Activated T-cell treated with anti-CD3 and anti-CD28 coated beads for 48 hours (primary cell): ENCODE measurements at places on chromosomes 1 and 21.

- DNase-seq, result no peak
Observed at GRCh38 chr1:5554784-5555183, 437.4 kb downstream of the NPHP4 start.

DNA sequence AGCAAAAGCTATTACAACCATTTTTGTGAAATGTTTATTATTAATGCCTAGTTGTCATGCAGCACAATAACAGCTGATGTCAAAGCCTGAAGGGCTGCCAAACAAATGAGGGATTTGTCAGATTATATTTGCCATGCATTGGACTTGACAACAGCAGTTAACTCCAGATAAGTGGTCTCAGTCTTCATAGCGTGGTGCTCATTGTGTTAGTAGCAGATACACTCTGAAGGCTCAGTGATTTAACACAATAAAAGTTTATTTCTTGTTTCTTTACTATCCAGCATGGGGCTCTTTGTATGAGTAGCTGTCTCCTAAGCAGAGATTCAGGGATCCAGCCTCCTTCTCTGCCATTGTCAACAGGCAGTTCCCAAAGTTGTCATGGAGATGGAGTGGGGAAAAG, 76.0 kb upstream of the PTGFRN start:
- DNase-seq, result no peak

- DNase-seq, result no peak
Observed at GRCh38 chr1:7249516-7249915, 464.3 kb downstream of the CAMTA1 start.

- DNase-seq, result no peak
Observed at GRCh38 chr1:245154429-245155271, at the start of gene KIF26B. Gene KIF26B, plus strand, starts transcription at chr1:245154985. Its CDS starts 440 bp downstream, at chr1:245155425.

GRCh38 chr1:81377406-81377805, 423.3 kb upstream of the ADGRL2 start:
- no peak for DNase-seq

DNA sequence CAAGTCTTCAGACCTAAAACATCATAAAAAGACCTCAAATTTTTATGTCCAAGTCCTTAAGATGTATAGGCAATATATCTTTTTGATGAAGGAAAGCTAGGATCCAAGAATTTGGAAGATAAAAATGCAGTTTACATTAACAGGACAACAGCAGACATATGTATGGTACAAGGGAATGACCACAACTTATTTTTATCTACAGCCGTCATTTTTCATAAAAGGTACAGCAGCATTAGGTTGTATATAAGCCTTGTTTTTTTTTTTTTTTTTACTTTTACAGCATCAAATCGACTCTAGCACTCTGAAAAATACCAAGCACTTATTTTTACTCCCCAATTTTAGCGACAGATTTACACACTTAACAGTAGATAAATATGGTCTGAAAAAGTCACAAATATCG, 1.3 kb downstream of the SRSF10 start:
- no peak for DNase-seq

GRCh38 chr1:56442290-56442877, 137.0 kb downstream of the PLPP3 start:
- no peak for DNase-seq

- DNase-seq, result no peak
Observed at GRCh38 chr1:59748123-59748522, 66.6 kb upstream of the HOOK1 start.

- no peak for DNase-seq
Observed at GRCh38 chr1:62299426-62300200, 19.6 kb downstream of the KANK4 start.

DNA sequence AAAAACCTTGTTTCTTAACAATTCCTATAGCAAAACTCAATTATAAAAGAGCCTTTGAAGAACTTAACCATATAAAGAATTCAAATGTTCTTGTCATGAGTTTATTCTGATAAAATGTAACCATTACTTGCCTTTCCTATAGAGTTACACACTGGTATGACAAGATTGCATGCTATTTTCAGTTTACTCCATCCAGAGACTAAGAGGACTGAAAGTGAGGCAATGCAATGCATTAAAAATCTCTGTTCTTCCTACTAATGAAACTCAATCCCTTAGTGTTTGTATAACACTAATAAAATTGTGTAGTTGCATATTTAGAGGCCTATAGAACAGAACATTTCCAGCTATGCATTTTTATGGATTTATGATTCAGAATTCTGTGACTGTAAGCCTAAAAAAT, 88.1 kb downstream of the COP1 start:
- DNase-seq, result no peak

DNA sequence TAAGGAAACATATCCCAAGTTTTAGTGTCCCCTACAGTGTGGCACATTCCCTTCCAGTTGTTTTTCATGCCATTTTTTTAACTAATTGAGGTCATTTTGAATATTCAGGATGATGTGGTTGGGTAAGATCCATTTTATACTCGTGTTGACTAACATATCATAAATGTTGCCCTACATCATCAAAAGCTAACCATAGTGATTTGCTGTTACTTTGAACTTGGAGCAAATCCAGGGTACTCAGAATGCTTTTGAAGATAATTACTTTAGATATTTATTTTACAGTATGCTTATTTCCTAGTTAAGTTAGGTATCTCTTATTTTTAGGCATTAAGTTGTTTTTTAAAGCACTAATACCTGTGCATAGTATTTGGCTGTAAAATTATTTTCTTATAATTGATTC, 57.8 kb downstream of the DYRK1A start:
- DNase-seq, result no peak

GRCh38 chr1:40047276-40047675, 6.7 kb downstream of the CAP1 start:
- no peak for DNase-seq

GRCh38 chr1:38025664-38026063, 13.1 kb downstream of the UTP11 start:
- DNase-seq, result no peak

- DNase-seq, result no peak
Observed at GRCh38 chr1:152970495-152970894, at the start of gene SPRR4. Gene SPRR4, plus strand, starts transcription at chr1:152970648. Its CDS starts 1,243 bp downstream, at chr1:152971891.

DNA sequence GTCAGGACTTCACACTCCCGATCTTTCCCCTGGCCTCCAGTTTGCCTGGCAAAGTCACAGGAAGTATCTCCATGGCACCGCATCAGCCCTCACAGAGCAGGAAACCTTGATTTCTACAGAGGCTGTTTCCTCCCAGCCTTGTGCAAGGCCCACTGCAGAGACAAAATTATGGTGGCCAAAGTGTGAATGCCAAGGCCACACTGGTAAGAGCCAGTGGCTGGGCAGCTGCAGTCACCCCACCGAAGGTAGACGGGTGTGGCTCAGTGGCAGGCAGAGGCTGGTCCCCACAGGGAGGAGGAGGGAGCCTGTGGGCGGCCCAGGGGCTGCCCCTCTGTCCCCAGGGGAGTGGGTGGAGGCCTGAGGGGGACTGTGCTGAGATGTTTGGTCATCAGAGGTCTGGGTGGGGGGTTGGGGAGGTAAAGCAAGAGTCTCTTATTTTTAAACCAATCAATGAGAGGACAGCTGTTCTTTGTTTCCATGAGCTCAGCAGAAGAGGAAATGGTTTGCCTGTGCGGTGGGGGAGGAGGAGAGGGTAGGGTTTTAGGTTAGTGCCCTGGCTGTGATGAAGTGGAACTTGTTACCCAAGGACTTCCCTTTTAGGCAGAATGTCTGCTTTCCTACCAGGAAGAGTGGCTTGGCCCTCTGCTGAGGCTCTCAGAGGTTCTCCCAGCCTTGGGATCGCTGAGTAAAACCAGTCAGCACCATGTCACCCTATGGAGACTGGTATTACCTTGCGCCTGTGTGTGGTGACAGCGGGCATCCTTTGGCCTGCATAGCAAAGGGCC, 18.0 kb upstream of the BTG2 start:
- peak; percentile 54 for DNase-seq

- no peak for DNase-seq
Observed at GRCh38 chr1:228287541-228288425, 79.9 kb downstream of the OBSCN start.

GRCh38 chr1:208643005-208643597, 398.9 kb upstream of the PLXNA2 start:
- DNase-seq, result no peak

- DNase-seq, result no peak
Observed at GRCh38 chr1:161921990-161922389, 101.7 kb downstream of the OLFML2B start.

GRCh38 chr1:227388214-227389168, 70.2 kb upstream of the CDC42BPA start:
- DNase-seq, result no peak

DNA sequence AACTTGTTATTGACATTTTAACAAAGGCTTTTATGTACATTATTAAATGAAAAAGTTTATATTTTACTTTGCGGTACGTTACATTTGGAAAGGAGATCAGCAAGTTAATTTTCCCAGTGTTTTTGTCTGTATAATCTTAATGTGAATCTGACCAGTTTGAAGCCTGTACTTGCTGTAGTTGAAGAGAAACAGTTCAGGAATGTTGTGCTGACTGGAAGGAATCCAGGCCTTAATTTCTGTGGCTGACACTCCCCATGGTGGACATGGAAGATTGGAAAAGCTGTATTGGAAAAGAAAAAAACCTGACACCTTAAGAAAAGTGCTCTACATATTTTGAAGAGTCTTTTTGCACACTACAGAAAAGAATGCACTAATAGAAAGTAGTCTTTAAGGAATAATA, 15.5 kb downstream of the LEPR start:
- DNase-seq, result no peak

- DNase-seq, result no peak
Observed at GRCh38 chr1:180163041-180163440, 8.4 kb downstream of the QSOX1 start.

GRCh38 chr1:241990040-241990439, 8.9 kb downstream of the MAP1LC3C start:
- no peak for DNase-seq

DNA sequence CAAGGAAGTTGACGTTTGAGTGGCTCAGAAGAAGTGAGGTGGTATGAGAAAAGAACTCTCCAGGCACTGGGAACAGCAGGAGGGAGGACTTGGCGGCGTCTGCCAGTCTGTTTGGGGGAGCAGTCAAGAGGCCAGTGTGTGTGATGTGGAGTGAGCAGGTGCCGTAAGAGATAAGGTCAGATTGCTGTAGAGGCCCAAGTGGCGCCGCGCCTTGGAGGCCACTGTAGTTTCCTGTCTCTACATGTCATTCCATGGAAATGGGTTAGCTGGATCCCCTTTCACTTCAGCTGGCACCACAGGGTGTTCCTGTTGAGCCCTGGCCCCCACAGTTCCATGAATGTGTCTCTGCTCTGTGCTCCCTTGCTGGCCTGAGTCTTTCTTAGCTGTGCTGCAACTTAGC, 35.5 kb upstream of the PTPRF start:
- no peak for DNase-seq

DNA sequence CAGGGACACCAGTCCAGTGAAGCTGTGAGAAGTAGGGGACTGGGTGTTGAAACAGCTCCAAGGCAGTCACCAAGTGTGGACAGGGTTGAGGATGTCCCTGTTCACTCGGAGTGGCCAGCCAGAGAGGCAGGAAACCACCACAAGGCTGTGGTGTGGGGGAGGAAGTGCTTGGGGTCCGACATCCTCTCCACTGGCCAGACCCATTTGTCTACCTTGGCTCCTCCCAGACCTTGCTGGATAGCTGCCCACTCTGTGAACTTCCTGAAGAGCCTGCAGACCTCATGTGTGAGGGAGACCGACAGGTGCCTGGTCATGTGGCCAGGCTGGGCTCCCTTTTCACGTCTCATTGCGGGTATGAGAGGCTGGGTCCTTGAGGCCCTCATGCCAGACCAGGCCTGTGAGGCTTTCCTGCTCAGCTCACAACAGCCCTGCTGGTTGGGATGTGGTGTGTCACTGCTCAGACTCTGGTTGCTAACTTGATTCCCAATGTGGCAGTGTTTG, 21.8 kb downstream of the CYP4B1 start:
- DNase-seq, result no peak

- DNase-seq, result no peak
Observed at GRCh38 chr1:162360237-162360873, 16.3 kb downstream of the SPATA46 start.

- DNase-seq, result peak; percentile 39
Observed at GRCh38 chr21:36310016-36310415, 10.0 kb upstream of the MORC3 start.

- DNase-seq, result no peak
Observed at GRCh38 chr1:200337831-200338230, 72.0 kb downstream of the ZNF281 start.

- no peak for DNase-seq
Observed at GRCh38 chr1:158039380-158039779, 45.9 kb downstream of the KIRREL1 start.

GRCh38 chr1:10510520-10511493, 36.1 kb downstream of the PEX14 start:
- DNase-seq, result peak; percentile 68

DNA sequence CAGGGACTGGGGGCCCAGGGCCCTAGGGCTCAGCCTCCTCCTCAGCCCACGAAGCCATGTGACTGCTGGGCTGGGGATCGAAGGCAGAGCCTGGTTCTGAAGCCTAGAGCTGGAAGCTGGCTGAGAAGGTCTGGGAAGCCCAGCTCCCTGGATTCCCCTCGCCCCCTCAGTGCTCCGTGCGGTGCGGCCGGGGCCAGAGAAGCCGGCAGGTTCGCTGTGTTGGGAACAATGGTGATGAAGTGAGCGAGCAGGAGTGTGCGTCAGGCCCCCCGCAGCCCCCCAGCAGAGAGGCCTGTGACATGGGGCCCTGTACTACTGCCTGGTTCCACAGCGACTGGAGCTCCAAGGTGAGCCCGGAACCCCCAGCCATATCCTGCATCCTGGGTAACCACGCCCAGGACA, 9.1 kb downstream of the ADAMTSL4 start:
- DNase-seq, result no peak

DNA sequence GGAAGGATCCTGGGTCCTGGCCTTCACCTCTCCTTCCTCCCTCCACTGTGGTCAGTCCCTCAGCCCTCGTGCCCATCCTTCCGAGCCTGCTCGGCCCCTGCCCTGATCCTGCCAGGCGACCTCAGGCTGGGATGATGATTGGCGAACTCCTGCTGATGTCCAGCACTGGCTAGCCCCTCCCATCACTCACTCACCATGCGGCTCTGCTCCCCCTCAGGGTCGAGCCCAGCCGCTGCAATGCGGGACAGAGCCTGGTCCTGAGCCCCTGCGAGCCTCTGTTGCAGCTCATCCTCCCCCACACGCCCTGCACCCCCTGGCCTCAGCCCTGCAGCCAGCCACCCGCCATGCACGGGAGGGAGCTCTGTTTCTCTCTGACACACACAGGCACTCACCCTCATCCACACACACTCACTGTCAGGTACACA, 100.2 kb downstream of the DMRTB1 start:
- DNase-seq, result no peak

- DNase-seq, result no peak
Observed at GRCh38 chr21:37915497-37915911, 753 bp downstream of the KCNJ6 start.
